Hematopoietic multipotent progenitor cell treated with erythropoietin and hydrocortisone succinate and interleukin-3 and kit ligand, for 6 days (in vitro differentiated cells): ENCODE measurements at places on chromosomes 12 and 14.

- DNase-seq: no peak
These were observed 41.6 kb downstream of the FIGNL2 start for GRCh38 chr12:51806896-51807295.

GRCh38 chr12:49358483-49359141 lies 8.7 kb upstream of the SPATS2 start:
- DNase-seq: peak; percentile 91

- DNase-seq: no peak
These were observed 185.1 kb upstream of the C14orf180 start for GRCh38 chr14:104394409-104394851.

DNA sequence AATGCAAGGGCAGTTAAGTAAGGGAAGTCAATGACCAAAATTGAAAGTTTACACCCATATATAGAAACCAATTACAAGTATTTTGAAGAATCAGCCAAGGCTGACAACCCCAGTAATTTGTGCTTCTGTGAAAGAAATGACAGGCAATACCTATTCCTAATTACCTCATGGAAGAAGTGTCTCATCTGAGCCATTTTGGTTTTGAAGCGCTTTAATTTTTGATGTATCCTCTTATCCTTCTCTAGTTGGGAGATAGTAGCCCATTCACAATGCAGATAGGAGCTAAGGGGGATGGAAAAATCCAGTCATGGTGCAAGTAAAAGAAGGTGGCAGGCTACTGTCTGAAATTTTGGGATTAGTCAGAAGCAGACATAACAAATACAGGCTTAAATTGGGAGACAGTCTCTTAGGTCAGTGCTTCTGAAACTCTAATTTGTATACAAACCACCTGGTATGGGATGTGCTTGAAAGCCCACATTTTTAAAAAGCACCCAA lies 30.4 kb upstream of the SUPT16H start:
- no peak for DNase-seq

DNA sequence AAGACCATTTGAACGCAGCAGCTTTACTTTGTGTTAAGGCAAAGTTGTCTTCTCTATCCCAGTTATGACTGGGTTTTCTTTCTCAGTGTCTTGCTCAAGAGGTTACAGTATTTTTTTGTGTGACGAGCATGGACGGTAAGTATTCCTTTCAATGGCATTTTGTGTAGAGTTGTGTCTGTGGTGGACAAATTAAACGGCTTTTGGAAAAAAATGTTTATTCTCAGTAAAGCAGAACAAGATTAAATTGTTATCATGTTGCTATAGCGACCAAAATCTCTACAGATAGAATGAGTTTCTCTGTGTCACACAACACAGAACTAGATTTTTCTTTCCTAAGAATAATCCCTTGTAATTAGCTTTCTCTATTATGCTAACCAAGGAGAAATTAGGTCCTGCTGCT lies 417.1 kb downstream of the AEBP2 start:
- peak; percentile 30 for DNase-seq

GRCh38 chr14:73887318-73887616 lies 608 bp downstream of the ZNF410 start:
- DNase-seq: peak; percentile 39

DNA sequence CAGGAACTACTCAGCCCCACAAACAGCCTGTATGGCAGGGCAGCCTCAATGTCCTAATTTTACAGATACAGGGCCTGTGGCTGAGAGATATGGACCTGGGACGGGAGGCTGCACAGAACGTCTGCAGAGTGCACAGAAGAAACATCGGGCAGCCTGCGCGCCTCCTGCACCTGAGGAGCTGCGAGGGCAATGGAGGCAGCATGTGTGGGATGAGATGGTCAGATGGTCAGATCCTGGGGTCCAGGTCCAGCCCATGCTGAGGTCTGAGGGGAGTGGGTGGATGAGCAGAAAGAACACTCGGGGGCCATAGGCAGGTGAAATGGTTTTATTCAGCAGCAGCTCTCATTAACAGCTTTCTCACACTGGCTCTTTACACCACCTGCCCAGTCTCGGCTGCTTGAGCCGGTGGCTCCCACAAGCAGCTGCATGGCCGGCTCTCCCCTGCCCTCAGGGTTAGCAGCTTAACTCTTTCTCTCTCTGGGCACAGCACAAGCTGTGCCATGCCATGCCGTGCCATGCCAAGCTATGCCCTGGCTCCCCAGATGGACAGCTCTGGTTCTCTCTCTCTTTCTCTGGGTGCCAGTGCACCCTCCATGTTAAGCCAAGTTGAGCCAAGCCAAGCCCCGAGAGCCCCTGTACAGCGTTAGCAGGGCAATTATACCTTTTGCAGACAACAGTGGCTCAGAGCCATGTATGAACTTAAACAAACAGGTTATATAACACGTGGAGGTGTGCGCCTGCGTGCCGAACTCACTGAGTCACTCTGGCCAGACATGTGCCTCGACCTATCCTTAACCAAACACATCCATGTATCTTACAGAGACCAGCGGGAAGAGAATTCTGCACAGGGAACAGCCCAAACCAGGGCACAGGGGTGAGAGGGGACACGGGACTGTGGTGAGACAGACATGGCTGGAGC lies 47.6 kb downstream of the RIMBP2 start:
- no peak for DNase-seq

DNA sequence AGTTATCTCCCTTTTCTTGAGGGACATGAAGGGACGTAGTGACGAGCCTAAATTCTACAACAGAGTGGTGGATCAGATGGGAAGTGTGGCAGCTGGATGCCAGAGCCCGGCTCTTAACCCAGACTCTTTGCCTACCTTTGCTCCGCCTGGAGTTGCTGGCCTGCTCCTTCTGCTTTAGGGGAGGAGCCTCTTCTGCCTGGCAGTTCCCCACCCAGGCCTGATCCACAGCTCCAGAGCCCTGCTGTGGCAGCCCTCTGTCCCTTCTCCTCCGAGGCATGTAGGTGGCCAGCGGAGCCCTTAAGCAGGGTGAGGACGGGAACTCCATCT lies 2.3 kb upstream of the PRPH start:
- no peak for DNase-seq

GRCh38 chr14:93532541-93532940 lies 101.8 kb downstream of the UNC79 start:
- no peak for DNase-seq

GRCh38 chr12:68121143-68121542 lies 38.4 kb downstream of the IFNG start:
- no peak for DNase-seq

DNA sequence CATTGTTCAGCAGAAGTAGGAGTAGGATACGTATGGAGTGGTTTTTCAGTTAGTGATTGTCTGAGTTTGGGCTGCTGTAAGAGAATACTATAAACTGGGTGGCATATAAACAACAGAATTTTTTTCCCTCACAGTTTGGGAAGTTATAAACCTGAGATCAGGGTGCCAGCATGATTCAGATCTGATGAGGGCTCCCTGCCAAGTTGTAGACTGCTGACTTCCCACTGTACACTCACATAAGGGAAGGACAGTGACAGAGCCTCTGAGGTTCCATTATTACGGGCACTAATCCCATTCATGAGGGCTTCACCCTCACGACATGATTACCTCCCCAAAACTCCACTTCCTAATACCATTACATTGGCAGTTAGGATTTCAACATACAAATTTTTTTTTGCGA lies 50.7 kb downstream of the ACSM4 start:
- peak; percentile 23 for DNase-seq

- peak; percentile 71 for DNase-seq
These were observed 8.3 kb upstream of the MTA1 start for GRCh38 chr14:105411017-105411941.

DNA sequence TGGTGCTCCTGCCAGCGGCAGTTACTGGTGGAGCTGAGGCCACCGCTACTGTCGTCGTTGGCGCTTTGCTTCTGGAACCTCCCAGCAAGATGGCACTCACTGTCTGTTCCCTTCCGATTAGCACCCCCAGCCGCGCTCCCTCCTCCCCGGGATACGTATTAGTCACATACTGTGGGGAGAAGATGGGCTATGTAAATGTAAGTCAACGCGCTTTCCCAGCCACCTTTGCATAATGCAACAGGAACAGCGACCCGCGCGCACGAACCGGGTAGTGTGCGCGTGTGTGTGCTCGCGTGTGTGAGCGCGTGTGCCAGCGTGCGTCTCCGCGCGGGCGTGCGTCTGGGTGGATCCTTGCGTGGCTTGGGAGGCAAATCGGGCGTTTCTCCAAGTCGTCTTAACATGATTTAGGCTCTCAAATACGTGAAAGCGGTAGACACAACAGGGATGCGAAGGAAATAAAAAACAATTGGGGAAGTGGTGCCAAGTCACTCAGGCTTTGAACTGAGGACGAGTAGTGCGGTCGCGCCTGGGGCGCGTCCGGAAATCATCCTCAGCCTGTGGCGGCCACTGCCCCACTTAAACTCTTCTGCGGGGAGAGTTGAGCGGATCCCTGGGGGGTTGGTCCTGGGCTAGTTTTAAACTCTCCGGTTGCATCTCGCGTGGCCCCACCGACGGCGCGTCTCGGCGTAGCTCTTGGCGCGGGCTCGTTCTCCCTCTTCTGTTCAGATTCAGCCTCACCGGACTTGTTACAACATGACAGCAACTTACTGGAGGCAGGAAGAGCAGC lies 1.8 kb downstream of the FLRT2 start:
- DNase-seq: peak; percentile 30

DNA sequence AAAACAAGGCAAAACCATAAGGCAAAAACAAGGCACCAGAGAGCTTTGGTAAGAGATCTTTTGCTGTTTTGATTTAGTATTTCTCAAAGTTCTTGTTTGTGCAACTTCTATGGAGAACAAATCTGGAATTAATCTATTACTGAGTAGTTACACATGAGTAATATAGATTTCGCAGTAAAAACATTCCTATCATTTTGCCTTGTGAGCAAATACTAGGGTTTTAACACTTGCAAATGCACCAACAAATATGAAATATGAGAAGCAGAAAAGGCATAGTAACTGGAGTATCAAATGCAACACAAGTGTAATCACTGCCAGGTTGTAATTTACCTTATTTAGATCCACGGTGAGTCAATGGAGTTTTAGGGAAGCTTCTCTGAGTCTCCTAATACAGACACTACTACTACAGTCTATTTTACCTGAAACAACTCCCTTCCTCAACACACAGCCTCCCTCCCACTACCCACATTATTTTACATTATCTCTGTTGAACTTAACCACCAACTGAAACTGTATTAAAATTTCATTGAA lies 324.1 kb downstream of the FLRT2 start:
- no peak for DNase-seq

- DNase-seq: no peak
These were observed 87.2 kb downstream of the CAND1 start for GRCh38 chr12:67356380-67356774.

- DNase-seq: no peak
These were observed 166.5 kb upstream of the GSC start for GRCh38 chr14:94936401-94936892.

DNA sequence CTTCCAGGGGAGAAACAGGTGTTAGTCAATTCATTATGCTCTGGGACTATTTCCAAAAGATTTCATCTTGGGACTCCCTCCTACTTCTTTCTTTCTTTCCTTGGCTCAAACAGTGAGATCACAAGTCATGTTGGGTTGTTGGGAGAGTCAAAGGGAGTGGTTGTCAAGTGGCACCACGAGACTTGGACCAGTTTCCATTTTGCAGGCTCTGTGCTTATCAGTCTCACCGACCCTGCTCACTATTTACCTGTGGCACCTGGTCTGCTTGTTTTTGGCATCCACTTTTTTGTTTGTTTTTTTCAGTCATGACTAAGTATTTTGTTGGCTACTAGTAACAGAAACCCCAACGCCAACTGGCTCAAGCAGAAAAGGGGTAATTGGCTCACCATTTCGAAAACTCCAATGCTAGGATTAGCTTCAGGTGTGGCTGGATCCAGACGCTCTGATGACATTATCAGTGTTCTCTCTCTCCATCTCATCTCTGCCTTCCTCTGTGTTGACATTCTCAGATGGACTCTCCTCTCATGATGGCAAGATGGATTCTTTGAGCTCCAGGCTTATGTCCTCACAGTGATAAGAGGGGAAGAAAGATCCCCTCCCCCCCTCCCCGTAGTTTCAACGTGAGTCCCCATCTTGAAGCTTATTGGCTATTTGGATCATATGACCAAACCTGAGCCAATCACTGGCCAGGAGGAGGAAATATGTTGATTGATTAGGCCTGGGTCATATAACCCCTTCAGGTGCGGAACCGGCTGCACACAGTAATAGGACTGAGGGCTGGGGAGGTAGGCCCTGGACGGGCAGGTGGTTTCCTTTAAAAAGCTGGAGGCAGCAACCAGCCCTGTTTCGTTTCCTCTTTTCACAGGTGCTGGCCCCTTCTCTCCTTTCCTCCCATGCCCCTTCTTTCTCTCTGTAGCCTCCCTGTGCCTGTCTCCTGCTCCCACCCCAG lies 84.2 kb downstream of the AACS start:
- DNase-seq: no peak

DNA sequence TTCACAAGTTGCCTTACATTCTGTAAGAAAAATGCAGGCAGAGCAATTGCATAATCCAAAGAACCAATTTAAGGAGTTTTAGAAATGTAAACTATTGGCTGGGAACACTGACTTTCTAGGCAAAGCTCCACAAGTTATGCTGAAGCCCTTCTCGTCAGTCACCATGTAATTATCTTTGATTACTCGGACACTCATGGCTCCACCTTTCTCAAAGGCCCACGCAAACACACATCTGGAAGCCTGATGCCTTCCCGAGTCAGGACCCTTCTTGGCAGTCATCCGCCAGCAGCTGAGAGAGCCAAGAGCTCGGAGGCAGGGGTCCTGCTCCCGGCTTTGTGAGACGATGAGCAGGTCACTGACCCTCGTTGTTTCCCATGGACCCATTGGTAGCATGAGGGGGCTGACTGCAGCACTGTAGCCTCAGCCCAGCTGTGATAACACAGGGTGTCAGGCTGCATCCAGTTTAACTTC lies 202.2 kb downstream of the TMEM132D start:
- DNase-seq: no peak

GRCh38 chr14:91351512-91351862 lies 66.1 kb downstream of the CCDC88C start:
- no peak for DNase-seq

GRCh38 chr14:101808020-101808641 lies 46.6 kb downstream of the PPP2R5C start:
- DNase-seq: no peak

- DNase-seq: peak; percentile 22
These were observed 8.5 kb downstream of the CRACR2A start for GRCh38 chr12:3744229-3744901.

DNA sequence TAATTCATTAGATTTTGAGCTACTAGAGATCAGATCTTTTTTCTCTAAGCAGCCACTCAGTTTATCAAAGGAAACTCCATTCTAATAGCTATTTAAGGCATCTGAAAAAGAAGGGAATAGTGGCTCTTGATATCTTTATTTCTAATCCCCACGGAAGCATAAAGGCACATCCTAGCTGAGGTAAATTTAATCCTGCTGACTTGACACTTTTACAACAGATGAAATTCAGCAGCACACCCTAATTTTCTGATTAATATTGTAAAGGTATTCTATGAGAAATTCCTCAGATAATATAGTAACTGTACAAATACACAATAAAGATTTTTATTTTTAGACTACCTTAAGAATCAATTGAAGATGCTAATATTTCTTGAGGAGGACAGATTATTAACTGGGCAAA lies 916.4 kb downstream of the TMTC2 start:
- DNase-seq: no peak
